Stimulated activated CD8-positive, alpha-beta memory T cell treated with anti-CD3 and anti-CD28 coated beads, Interleukin-4, amount 100 ng/mL, for 1 hour (primary cell): ENCODE measurements at places on chromosomes 3 and 15.

- no peak for DNase-seq
Observed at GRCh38 chr15:79549196-79549595, 117.1 kb downstream of the MINAR1 start.

- no peak for DNase-seq
Observed at GRCh38 chr15:68631601-68632051, 52.8 kb downstream of the CORO2B start.

- no peak for DNase-seq
Observed at GRCh38 chr15:33234020-33234461, 39.5 kb upstream of the FMN1 start.

GRCh38 chr3:127471142-127471541, 119.4 kb downstream of the TPRA1 start:
- no peak for DNase-seq

DNA sequence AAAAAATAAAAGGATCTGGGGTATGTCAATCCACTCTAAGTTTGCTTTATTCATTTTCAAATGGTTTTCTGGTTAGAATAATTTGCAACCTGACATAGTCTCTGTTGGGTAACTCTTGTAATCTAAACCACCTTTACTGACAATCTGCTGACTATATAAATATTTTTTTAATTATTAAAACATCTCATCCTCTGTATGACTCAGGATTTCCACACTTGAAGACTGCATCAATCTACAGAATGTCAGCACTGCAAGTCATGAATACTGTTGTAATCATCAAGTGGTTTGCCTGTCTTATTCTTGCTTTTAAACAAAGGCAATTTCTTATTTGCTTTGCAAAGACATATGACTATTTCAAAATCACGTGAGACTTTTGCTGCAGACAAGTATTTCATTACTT, 42.1 kb downstream of the VGLL3 start:
- no peak for DNase-seq

- no peak for DNase-seq
Observed at GRCh38 chr15:50181969-50182218, at the start of gene SLC27A2. Gene SLC27A2 (plus strand): TSS chr15:50182196. CDS start chr15:50182428, 232 bp downstream.

GRCh38 chr3:55442861-55443260, 44.2 kb downstream of the WNT5A start:
- no peak for DNase-seq

DNA sequence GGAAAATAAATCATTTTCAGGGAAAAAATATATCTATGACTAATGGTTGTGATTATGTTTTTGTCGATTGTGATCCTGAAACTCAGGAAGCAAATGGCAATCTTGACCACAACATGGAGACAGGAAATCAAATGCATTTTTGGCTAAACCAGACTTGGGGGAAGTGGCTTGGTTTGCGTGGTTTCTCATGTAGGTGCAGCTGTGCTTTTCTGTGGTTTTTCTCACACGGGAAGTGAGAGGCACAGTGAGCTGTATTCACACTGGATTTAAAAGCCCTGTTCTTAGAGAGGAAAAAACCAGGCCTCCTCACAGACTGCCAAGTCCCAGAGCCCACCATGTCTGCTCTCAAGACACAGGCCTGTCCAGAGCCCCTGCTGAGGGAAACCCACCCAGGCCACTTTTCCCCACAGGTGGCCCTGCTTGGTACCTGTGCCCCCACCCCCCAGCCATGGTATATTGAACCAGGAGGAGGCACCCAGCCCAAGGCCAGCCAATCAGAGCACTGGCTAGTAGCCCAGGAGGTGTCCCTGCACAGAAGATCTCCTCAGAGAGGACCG, 46.1 kb downstream of the BTD start:
- DNase-seq = no peak

- no peak for DNase-seq
Observed at GRCh38 chr3:64134882-64135281, 90.4 kb downstream of the PRICKLE2 start.

DNA sequence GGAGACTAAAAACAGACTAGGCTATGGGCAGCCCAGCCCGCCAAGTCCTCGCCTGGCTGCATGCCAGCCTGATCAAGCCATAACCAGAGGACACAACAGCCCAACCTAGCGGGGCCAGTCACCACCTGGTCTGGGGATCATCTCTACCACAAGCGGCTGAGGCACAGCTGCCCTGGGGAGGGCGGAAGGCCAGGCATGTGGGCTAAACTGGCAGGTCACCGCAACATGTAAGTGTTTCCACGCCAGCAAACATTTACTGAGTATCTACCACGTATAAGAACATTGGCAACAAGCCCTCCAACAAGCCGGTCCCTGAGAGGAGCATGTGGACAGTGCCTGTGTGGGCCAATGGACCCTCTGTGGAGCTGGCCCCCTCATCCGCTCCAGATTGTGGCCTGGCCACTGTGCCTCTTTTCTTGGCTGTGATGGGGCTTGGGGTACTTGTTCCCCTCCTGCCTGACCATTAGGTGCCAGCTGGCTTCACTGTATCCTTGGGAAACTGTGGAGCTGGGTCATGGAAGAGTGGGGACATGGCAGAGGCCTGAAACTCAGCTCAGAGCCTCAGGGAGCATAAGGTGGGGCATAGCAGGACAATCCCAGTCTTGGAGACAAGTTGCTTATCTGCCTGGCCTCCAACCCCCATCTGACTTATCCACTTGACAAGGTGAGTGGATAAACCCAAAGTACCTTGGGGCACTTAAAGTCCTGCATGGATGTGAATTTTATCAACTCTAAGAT, 9.0 kb downstream of the UBXN7 start:
- no peak for DNase-seq

- DNase-seq = no peak
Observed at GRCh38 chr3:100043271-100043670, 71.0 kb downstream of the FILIP1L start.

DNA sequence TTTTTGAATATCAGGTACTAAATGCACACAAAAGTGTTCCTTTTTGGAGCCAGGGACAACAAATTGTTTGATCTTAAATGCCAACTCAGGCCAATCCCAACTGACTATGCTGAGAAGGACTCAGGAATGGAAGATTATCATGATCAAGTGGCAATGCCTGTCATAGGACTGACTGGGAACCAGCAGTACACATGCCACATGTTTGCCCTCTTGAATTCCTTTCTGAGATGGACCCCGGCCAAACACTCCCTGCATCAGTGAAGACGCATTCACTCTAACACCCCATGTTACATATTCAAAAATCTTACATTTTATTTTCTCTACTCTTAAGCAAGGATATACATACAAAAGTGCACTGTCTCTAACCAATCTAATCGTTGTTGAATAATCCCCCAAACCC, 36.1 kb downstream of the CLDN18 start:
- DNase-seq = no peak

DNA sequence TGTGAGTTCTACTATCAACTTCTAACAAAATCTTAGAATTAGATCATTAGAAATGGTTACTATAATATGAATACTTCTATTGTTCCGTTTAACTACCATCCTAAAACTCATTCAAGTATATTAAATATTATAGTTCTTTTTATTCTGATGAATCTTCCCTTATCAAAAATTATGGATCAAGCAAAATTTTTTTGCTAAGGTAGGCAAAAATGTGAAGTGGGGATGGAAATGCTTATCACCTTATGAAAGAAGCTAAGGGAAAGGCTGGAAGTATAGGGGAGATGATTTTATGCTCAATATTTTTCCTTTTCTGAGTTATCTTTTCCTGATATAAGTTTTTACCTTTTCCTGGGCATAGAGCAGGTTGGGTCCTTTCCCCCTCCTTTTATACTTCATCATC, 40.7 kb upstream of the CCDC39 start:
- DNase-seq = no peak

GRCh38 chr3:133763797-133764683, 17.8 kb downstream of the TF start:
- DNase-seq = no peak

GRCh38 chr3:6518709-6519345, 342.1 kb upstream of the GRM7 start:
- no peak for DNase-seq

DNA sequence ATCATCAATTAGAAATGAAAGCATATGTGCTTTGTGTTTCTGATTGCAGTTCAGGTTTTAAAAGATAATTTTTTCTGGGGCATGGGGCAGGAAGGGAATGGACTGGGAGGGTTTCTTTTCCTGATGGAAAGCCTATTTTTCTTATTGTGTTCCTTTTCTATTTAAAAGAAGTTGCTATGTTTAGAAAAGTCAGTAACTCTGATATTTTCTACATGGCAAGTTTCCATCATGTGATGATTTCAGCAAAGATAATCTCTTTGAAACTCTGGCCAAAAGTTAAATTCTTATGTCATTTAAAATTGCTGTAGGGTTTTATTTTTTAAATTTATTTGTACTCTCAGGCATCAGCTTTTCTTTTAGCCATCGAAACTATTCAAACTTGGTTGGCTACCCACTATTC, 601.2 kb downstream of the FOXP1 start:
- no peak for DNase-seq

GRCh38 chr3:73924048-73924447, 299.3 kb upstream of the PDZRN3 start:
- DNase-seq = no peak

GRCh38 chr15:82130248-82130647, 84.4 kb upstream of the MEX3B start:
- no peak for DNase-seq
